ENCODE measurements at places on chromosomes 12 and 14.

- peak; percentile 27 for DNase-seq
These were observed 355.5 kb downstream of the SNAPC1 start for GRCh38 chr14:62117751-62118105.

GRCh38 chr12:128976120-128976738 lies 123.0 kb downstream of the GLT1D1 start:
- DNase-seq = peak; percentile 51

GRCh38 chr14:95481391-95482022 lies 34.9 kb downstream of the SYNE3 start:
- no peak for DNase-seq

GRCh38 chr14:58746261-58746660 lies 108.5 kb downstream of the DACT1 start:
- no peak for DNase-seq

GRCh38 chr14:99968191-99968920 lies 96.9 kb upstream of the EVL start:
- no peak for DNase-seq

GRCh38 chr14:93870377-93870776 lies 56.8 kb upstream of the FAM181A start:
- DNase-seq = no peak

DNA sequence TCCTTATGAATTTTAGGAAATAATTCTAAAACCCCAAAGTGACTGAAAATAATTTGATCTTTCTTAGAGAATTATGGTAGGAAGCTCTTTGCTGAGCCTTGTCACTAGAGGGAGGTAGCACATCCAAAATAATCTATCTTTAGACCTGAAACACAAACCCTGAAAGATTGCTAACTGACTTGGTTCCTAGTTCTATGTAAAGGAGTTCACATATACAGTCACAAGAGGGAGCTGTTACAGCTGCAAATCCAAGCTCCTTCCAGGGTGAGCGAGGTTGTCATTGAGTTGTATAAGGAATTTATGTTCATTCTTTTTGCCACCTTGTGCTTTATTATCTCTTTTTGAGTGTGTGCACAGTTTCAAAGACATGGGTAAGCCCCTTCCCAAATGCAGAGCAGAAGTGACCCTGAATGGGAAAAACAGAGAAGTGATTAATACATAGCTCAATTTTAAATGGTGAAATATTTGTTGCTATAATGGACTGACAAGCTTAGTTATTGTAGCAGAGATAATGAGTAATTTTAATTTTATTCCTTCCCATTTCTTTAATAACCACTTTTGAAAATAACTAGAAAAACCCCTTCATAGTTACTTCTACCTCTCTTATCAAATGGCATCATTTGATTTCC lies 387.9 kb downstream of the DAD1 start:
- DNase-seq = peak; percentile 27

Measured in NCI-H82 (cell line).